T1000 (cell line): ENCODE measurements at places on chromosomes 1 and 21.

DNA sequence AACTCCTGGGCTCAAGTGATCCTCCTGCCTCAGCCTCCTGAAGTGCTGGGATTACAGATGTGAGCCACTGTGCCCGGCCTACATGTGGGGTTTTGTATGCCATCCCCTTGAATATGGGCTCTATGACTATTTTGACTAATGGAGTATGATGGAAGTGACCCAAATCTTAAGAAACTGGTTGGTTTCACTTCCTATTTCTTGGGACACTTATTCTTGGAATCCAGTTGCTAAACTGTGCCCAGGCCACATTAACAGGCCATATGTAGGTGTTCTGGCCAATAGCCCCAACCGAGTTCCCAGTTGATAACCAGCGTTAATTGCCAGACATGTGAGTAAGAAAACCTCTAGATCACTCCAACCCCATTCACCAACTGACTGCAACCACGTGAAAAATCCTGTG is 36.3 kb upstream of the CLIC4 start:
- no peak for DNase-seq

GRCh38 chr1:72000809-72001208 is 281.5 kb downstream of the NEGR1 start:
- DNase-seq: no peak

- DNase-seq: no peak
These were observed 153.0 kb downstream of the GABPA start for GRCh38 chr21:25887646-25888306.

DNA sequence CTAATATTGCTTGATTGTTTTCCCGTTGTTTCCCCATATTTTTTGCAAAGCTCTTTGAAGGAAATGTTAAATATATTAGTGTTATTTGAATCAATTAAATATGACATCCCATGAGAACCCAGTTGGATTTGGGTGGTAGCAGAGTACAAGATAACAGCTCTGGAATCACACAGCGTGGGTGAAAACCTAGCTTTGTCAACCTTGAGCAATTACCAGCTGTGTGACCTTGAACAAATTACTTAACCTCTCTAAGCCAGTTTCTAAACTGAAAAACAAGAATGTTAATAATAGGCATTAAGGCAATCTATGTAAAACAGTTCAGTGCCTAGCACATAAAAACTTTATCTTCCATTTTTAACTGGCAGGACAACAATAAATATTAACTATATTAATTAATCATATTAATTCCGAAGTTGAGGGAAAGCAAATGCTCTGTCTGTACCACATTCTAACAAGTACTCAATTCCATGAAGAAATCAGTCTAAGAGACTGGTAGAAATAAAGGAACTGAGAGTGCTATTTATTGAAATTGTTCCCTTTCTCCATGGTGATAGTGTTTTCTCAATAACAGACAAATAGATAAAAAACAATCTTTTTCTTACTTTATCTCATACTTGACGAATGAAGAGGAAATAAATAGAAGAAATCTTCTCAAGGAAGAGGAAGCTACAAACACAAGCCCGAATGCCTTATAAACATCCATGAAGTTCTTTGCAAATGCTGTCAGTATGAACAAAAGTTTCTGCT is 27.0 kb downstream of the DNASE2B start:
- no peak for DNase-seq

GRCh38 chr1:21292984-21293536 is 2.8 kb upstream of the ECE1 start:
- no peak for DNase-seq

DNA sequence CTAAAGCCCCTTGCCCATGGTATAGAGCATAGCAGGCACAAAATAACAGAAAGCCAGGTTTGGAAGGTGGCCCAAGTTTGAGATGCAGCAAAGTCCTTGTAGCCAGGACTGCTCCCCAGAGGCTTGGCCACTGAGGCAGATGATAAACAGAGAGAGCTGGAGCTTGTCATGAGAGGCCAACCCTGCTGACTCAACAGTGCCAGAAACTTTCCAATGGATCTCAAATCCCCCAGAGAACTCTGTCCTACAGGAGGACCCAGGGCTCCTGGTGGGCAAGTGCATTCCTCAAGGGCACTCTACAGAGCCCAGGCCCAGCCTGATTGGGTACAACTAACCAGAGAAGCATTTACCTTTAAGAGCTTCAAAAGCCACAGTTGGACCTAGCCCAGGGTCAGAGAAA is 280.7 kb downstream of the KCNH1 start:
- DNase-seq: no peak

GRCh38 chr1:171793636-171794035 is 12.2 kb downstream of the METTL13 start:
- no peak for DNase-seq

DNA sequence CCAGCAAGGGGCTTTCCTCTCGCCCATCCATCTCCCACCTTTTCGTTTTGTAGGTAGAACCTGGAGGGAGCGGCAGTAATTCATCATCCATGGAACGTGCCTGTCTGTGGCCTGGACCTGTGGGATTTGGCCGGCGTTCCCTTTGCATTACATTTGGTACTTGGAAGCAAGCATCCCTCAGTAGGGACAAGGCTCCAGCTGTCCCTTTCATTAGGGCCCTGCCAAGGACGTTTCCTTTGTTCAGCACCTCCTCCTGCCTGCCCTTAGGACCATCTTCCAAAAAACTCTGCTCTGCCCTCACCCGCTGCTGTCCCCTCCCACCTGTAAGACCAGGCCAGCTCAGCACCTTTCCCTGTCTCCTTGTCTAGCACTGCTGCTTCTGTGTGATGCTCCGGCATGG is 62.1 kb downstream of the RYR2 start:
- no peak for DNase-seq

DNA sequence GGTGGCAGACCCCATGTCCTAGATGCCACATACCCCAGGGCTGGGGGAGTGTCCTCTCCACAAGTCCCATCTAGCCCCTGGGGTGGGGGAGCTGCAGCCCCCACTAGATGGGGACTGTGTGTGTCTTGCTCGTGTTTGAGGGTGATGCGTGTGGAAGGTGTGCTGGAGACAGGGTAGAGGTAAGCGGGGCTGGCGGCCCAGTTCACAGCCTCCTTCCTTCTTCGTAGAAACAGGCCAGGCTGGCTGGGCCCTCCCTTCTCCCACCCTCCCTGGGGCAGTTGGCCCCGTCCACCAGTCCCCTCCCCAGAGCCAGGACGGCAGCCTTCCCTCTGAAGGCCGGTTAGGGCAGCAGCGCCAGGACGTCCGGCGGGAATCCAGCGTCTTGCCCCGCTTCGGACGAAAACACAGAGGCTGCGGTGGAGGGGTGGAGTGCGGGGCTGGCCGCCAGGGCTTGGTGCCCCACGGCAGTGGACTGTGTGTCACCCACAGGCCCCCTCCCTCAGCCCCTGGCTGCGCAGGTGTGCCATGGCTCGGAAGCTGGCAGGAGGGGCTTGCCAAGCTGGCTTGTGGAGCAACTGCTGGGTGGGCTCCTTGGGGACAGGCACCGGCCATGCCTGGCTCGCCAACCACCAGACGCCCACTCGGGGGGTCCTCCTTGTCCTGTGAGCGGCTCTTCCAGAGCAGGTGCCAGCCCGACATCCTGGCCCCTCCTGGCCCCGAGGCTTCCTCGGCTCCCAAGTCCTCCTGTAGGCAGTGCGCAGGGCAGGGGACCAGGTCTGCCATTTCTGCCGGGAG is 3.6 kb downstream of the PRDM16 start:
- DNase-seq: no peak
